Breast epithelium (tissue), 4 donors: ENCODE measurements at places on chromosomes 2 and 18. TPM values are rescaled to one million over a fixed set of nuclear protein-coding genes. Genes with fewer than 3 reads are reported as not detected.

GRCh38 chr2:24724111-24724775, 68.9 kb downstream of the PTRHD1 start:
- no peak for DNase-seq

Gene ANKRD30B
- not detected for total RNA-seq

GRCh38 chr18:38368246-38368645, 802.6 kb upstream of the CELF4 start:
- DNase-seq = no peak

DNA sequence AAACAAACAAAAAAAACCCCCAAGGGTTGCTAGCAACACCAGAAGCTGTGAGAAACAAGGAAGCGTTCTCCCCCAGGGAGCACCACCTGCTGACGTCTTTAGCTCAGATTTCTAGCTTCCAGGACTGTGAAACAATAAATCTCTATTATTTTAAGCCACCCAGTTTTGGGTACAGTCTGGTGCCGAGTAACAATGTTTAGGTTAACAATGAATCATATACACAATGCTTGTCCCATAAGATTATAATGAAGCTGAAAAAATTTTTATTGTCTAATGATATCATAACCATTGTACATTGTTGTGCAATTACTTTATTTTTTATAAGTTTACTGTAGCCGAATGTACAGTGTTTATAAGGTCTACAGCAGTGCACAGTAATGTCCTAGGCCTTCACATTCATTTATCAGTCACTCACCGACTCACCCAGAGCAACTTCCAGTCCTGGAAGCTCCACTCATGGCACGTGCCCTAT, 72.1 kb upstream of the CAB39 start:
- no peak for DNase-seq

DNA sequence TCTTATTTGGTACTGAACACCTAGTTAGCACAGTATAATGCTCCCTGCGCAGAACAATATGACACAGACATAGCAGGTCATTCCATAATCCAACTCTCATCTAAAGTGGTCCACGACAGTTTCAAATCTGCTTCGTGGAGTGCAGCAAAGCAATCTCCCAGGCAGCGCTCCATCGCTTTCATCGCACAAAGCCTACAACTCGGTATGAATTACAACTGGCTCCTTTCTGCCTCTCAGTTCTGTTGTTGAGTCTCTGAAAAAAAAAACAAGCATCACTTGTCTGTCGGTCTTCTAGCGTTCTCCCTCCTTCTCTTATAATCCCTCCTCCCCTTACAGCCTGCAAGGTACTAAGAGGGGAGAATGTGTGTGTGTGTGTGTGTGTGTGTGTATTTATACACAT, 123.5 kb downstream of the FIGN start:
- no peak for DNase-seq

DNA sequence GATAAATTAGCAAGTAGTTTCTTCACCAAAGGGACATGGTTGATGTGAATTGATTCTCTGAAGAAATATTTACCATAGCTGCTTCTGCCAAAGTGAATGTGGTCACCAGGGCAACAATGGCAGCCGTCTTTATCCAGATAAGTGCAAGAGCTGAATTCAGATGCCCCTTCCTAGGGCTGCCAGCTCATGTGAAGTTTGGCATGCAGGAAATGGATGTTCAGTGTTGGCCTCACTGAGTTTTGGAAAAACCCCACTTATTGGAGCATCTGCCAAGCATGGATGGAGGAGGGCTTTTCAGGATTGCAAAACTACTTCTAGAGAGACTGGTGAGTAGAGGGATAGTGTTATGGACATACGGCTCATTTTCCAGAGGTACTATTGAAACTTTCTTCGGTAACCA, 80.8 kb downstream of the FMNL2 start:
- no peak for DNase-seq

DNA sequence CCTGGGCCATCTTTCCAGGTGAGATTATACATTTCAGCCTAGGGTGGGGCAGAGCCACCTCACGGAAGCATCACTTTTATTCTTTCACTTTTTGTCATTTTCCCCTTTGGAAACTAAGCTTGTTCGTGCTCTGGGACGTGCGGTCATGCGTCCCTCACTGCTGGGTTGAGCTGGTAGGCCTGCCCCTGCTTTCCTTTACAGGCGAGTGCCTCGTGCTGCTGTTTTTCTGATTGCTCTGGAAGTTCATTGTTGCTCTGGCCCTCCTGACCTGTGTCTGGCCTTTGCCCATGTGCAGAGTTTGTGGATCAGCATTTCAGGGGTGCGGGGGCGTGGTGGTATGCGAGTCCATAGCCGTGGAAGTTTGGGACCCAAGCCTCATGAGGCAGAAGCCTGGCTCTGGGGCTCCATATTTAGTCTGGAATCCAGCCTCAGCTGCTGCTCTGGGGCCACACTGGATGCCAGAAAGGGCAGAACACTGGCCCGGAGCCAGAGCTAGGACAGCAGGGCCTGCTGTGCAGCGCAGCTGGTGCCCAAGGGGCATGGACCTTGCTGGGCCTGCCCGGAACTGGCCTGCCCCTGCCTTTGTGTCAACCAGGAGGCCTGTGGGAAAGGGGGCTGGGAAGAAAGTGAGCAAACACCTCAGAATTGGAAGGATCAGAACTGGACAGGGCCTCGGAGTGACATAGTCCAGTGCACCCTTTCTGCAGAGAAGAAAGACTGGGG, 51.1 kb downstream of the CTIF start:
- no peak for DNase-seq

- no peak for DNase-seq
Observed at GRCh38 chr2:205324355-205324754, 357.9 kb upstream of the NRP2 start.

DNA sequence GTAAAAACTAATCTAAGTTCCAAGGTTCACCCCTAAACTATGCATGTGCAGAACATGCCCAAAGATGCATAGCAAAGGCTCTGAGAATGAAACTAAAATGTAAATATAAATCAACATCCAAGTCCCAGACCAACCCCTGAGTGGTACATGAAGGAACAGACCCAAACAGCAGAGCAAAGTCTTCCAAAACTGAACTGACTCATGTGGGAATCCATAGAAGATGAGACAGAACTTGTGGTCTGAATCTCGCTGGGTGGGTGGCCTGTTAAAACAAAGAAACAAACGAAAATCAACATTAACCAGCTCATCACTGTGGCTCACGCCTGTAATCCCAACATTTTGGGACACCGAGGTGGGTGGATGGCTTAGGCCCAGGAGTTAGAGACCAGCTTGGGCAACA, 29.5 kb upstream of the ATRAID start:
- DNase-seq = no peak

DNA sequence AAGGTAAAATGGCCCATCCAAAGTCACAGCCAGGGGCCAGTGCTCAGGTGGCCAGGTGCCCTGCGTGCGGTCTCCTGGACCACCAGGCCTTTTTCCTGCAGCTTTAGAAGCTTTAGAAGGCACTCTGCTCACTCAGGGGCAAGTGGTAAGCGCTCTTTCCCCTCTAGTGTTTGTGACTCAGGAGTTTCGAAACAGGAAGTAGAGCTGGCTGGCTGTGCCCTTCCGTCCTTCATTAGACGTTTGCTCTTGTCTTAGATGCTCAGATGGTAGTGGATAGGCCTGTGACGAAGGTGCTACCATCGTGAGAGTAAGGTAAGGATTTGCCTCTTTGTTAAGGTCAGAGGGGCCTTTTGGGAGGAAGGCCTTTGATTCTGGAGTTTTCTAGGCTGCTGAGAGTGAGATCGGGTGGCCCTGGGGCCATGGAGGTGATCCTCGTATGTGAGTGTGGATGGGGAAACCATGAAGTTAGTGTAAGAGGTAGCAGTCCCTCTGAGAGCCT, at the start of gene CASP8:
TSS of gene CASP8 (plus strand) at position 235 of the 499 bp plus-strand sequence. CDS start 5,951 bp downstream, outside the sequence.
- no peak for DNase-seq
